ENCODE measurements at places on chromosomes 11 and 22.

GRCh38 chr11:14519597-14519916, 629 bp downstream of the PSMA1 start:
- DNase-seq = peak; percentile 52

GRCh38 chr11:112499153-112499880, 238.7 kb upstream of the PLET1 start:
- DNase-seq = no peak

DNA sequence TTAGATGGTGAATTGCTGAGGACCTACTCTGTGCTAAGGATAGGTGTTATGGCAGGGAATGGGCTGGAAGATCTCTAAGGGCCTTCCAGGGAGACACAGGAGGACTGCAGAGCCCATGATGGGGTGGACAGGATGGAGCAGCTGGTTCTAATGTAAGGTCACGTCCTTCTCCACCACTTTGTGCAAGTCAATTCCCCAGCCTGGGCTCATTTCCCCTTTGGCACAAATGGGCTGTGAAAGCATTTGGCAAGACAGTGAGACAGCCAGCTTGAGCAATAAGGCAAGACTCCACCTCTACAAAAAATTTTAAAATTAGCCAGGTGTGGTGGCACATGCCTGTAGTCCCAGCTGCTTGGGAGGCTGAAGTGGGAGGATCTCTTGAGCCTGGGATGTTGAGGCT, 81.4 kb upstream of the THY1 start:
- DNase-seq = no peak

DNA sequence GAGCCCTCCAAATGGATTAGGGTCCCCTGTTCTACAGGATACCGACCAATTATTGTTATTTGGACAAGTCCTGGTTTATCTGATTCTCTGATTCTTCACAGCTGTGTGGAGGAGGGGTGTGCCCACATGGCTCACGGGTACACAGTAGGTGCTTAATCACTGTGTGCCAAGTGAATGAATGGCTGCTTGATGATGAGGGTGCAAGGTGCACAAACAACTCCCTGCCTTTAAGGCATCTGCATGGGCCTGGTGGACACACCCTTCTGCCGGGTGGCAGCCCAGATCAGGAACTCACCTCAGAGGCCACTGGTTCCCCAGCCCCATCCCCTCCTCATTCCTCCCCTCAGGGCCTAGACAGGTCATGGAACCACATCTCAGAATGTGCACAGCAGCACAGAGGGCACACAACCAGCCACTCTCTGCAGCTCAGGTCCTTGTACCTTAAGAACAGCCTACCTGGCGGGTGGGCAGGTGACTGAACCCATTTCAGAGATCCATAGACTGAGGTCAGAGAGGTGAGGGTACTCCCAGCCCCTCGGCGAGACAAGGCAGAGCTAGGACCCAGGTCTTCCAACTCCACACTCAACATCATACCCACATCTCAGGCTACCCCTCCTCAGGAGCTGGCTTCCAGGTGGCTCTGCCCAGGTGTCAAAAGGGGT, 50.3 kb downstream of the SHANK2 start:
- DNase-seq = no peak

DNA sequence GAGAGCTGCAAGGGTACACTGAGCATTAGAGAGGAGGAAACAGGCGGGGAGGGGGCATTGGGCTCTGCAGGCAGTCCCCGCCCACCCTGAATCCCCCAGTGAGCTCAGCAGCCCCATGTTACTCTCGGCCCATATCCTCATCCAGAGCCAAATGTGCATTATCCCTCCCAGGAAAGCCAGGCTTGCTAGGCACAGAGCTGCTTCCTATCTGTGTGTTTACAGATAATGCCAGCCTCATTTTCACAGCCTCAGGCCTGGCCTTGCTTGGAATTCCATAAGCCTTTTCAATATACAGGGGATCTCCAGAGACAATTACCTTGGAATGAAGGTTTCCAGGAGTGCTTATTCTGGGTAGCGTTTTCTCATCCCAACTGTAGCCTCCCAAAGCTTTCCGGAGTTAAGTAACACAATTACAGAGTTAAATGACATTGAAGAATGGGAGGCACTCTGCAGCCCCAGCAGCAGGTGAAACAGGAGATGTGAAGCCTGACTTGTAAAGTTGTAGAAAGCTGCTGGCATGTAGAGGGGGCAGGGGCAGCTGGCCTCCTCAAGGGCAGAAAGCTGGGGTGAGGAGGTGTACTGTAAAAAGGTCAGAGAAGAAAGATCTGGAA, 91.5 kb upstream of the TBCEL start:
- DNase-seq = no peak

DNA sequence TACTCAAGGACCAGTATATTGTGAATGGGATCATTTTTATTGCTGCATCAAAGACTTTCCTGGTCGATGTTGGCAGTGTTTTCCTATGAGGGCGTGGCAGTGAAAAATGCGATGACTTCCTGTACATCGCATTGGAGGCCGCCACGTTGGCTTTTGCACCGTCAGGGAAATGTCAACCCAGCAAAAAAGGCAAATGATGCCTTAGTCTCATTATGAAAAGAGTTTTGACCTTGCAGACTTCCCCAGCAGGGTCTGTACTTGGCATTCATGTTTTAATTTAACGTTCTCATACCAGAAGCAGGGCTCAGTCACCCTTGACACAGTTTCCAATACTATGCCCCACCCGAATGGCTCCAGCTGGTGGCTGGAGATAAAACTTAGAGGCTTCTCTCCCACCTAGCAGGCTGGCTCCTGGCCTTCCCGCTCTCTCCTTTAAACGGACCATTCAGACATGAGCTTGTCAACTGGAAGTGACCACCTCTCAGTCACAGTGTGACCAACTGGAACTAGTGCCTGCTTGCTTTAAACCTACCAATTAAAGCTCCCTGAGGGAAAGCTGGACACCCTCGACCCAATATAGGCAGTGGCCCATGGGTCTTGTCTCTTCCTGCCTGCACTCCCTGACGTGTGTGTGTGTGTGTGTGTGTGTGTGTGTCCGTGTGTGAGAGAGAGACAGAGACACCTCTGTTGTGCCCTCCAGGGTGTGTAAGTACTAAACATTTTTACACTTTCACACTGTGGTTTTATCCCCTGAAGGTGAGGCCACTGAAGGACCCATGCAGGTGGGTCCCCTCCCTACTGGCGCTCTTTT, 8.7 kb upstream of the GDPD5 start:
- DNase-seq = peak; percentile 14

DNA sequence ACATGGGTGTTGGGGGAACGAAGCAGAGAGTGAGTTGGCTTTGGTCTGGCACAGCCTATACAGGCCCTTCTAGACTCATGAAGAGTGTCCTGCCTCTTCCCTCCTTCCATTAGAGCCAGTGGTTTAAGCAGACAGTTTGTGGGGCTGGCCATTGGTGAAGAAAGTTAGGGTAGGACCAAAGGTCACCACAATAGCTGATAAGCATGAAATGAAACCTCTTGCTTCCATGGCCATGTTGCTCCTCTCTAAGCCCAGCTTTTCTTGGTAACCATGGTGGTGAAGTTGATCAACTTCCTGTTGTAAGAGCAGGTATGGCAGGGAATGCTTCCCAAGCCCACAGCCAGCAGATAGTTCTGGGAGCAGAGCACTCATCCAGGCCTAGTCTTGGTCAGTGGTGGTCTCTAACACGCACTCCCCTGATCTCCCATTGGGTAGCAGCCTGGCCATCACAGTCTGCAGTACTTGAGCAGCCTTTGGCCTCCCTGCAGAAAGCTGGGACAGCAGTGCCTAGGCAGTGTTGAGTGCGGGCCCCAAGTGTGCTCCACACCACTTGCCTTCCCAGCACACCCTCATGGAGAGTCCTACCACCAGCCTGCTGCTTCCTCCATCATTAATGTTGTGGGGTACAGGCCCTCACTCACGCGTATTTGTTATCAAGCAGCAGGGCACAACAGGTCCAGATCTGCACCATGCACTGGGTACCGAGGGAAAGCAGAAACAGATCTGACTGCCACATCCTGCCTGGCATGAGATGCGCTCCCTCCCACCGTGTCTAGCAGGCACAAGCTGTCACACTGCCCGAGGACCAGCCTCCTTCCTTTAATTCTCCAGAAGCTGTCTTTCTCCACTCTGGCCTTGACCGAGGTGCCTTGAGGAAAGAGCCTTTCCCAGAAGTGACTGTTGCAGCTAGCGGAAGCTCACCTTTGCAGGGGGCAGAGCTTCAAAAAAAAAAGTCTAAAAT, 65.8 kb upstream of the SUSD2 start:
- DNase-seq = no peak

GRCh38 chr11:113817162-113817561, 37.6 kb downstream of the CLDN25 start:
- DNase-seq = no peak

DNA sequence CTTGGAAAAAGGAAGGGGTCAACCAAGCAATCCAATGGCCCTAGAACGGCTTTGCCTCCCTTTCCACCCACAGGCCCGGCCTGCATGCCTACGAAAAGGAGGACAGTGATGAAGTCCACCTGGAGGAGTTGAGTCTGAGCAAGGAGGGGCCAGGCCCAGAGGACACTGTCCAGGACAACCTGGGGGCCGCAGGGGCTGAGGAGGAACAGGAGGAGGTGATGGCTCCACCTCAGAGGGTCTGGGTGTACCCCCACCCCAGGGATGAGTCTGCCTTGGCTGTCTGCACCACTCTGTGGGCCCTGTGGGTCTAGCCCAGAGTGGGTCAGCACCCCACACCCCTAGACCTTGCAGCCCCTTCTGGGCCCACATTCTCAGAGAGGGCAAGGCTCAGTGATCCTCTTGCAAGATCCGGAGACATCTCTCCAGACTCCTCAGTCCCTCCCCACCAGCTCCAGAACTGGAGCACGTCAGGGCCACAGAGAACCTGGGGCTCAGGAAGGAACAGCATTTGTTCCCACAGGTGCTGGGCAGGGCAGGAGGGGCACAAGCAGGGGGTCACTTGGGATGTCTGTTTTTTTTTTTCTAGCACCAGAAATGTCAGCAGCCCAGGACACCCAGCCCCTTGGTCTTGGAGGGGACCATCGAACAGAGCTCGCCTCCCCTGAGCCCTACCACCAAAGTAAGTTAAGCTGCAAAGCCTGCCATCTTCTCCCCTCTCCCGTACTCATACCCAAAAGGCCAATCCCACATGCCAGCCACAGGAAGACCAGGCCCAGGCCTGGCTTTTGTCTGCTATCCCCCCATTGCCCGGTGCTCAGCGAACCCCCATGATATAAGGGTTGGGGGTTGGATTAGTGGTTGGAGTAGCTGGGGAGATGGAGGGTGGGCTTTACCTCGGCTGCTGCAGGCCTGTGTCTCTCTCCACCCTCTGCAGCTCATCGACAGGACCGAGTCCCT, 8.1 kb downstream of the PRR33 start:
- DNase-seq = no peak

GRCh38 chr22:49667236-49667635, 160.4 kb downstream of the BRD1 start:
- DNase-seq = peak; percentile 14

DNA sequence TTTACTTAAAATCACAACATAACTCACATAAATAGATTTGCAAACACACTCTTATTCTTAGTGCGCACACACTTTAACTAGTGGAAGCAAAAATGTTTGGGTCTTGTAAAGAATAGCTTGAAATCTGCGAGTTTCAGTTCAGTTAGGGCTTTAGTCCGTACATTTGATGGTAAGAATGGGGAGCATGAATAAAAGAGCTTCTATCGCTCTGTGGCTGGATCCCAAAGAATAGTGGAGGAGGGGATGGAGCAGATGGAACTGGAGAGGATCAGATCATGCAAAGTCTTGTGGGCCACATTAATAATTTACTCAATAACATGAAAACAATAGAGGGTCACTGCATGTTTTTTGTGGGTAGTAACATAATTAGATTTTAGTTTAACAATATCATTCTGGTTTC, 44.3 kb downstream of the DNHD1 start:
- no peak for DNase-seq

DNA sequence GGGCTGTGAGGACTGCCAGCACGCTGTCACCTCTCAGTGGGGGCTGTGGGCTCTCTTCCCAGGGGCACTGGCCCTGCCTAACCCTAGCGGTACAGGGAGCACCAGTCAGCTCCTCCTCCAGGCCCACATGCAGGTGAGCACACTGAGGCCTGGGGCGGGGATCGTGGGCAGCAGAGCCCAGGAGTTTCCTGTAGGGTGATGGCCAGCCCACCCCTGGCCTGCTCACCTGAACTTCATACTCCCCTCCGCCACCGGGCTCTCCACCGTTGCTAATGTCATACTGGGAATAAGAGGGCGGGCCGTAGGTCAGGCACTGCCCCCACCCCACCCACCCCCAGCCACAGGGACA, 10.0 kb upstream of the TREH start:
- no peak for DNase-seq

GRCh38 chr11:16778876-16779275, 40.4 kb downstream of the C11orf58 start:
- no peak for DNase-seq

DNA sequence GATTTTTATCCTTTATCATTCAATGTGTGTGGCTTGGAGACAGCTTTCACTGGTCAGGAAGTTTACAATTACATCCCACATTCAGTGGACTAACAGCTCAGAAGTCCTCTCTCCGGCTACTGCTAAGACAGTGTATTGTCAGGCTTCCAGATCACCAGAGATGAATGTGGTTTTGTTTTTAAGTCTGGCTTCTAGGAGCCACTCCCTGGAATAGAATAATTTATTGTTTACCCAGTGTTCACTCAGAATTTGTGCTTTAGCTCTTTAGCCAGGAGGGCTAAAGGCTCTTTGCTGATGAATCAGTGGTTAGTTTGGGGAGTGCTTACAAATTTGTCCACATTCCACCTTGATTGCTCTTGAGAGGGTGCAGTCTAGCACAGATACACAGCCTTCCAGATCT, 26.5 kb downstream of the TRIM77 start:
- DNase-seq = no peak

GRCh38 chr22:41525450-41526225, 18.6 kb downstream of the POLR3H start:
- no peak for DNase-seq

- DNase-seq = no peak
These were observed 25.0 kb downstream of the ADA2 start for GRCh38 chr22:17194213-17194612.

- DNase-seq = peak; percentile 68
These were observed 12.4 kb upstream of the KLHL35 start for GRCh38 chr11:75445315-75445953.

DNA sequence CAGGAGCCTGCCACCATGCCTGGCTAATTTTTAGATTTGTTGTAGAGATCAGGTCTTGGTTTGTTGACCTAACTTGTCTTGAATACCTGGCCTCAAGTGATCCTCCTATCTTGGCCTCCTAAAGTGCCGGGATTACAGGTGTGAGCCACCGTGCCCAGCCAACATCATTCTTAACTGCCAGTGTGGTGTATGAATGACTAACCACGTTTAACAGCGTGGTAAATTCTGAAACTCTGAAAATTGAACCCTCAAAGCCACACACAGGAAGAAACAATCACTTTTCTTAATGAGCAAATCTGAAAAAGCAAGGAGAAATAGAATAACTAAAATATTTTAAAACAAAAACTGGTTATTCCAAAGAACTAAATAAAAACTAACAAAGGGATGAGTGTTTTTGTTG, 7.4 kb downstream of the TMEM9B start:
- peak; percentile 66 for DNase-seq
